CD4-positive, alpha-beta T cell (primary cell): ENCODE measurements at places on chromosomes 11 and 22.

DNA sequence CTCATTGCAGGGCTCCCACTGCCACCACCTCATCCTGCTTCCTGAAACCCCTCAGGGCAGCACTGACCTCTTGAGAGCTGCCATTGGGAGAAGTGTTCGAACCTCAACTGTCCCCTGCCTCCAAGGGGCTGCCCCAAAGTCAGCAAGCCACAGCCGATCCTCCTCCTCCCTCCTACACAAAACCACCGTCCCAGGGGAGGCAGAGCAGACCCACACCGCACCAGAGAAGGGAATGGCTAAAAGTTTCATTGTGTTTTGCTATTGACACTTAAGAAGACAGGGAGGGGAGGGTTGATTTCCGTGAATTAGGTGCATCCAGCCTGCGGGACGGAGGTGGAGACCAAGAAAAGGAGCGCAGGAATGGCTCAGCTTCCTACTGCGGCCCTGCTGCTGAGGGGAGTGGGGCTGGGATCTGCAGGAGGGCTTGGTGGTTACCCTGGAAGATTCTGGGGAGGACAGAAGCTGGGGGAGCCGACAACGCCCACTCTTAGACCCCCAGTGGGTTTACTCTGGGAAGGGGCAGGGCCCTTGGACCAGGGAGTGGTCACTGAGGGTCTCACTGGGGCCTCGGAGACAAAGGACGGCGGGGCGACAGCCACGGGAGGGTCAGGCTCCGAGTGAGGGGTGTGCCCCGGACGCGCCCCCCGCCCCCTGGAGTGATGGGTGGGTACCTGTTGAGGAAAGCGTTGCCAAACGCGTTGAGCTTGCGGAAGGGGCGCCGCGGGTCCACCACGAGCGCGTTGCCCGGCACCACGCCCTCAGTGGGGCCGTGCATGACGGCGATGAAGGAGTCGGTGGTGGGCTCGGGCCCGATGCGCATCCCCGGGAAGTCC, 815 bp downstream of the EHD1 start:
- no peak for DNase-seq

DNA sequence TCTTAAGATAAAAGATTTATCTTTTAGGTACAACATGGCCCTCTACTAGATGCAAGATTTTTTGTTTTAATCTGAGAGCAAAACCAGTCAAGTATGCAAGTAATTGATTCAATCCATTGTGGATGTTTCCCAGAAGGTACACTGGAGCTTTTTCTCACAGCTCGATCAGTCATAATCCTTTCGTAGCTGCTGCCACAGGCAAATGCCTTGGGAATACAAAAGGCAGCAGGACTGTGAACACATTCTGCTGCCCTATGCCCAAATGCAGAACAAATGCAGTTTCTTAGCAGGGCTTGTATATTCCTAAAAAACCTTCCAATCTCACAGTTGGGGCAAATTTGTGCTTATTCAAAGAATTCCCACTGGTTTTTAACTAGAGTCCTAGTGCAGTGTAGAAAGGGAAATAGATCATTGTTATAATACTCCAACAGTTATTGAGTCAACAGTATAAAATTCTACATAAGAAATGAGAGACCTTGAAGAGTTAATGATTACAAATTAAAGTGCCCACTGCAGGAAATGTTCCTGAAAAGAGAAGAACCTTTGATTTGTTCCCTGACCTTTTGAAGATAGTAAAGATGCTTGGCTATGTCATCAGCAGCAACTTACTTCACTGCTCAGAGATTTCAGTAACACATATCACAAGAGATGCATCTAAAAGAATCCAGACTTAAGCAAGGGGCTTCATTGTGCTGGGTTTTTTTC, 14.1 kb downstream of the LPXN start:
- DNase-seq: no peak

- no peak for DNase-seq
Observed at GRCh38 chr22:23264610-23265367, 84.5 kb downstream of the BCR start.

- no peak for DNase-seq
Observed at GRCh38 chr22:29477723-29478318, 2.2 kb upstream of the NEFH start.

DNA sequence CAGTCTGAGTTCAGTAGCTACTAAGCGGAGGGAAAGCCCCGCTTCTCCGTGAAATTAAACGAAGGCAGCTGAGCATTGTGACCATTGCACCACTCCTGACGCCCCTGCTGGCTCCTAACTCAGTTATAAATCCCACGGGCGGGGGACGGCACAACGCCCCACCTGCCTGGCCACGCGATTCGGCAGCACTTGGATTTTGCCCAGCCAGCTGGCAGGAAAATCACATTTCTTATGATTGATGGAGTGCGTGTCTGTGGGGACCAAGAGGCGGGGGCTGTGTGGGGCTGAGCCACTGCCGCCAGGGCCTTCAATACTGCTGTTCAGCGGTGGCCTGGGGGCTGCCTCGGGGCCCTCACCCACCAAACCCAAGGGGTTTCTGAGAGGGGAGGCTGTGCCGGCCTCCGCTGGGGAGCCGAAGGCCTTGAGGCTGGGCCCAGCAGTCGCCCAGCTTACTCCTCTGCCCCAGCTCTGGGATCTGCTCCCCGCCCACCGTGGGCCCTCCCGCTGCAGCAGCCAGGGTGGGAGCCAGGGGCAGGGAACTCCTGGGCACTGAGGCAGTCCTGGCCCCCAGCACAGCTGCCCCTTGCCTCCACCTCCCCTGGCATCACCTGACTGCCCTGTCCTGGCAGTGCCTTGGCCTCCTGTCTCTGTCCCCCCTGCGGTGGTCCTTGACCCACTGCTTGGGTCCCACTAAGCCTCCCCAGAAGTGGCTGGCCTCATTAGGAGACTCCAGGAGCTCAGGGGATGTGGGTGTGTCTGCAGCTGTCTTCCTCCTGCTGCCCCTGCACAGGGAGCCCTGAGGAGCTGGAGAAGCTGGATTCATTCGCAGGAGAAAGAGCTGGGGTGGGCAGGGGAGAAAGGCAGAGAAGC, 30.7 kb downstream of the SHISAL1 start:
- no peak for DNase-seq

- DNase-seq: no peak
Observed at GRCh38 chr11:25734591-25735211, 597.2 kb upstream of the ANO3 start.

DNA sequence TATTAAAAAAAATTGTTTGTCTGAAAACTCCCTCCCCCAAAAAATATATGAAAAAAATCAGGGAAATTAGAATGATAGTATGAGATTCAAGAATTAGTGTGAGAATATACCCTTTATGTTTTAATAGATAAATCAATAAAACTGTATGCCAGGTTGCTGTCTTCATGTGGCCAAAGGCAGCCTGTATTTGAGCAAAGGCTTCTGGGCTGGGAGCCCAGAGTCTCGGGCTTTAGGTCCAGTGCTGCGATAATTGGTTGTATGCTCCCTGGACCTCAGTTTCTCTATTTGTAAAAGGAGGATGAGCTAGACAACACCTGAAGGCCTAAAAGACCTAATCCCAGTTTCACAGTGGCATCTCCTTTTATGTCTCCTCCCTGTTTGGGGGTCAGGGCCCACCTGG, 29.8 kb downstream of the THOC5 start:
- DNase-seq: no peak

DNA sequence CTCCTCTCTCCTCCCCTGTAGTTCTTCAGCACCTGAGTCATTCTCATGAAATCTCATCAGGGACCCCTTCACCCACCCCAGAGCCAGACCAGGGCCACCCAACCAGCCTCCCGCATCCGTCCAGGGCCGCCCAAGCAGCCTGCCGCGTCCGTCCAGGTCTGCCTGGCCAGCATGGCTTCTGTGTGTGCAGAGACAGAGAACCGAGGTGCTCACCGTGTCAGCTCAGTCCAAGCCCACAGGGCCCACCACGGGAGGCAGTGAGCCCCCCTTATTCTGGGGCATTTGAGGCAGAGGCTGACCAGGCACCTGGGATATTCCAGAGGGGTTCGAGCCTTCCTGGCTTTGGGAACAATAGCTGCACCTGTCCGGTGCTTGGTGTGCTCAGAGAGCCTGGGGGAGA, 1117.3 kb downstream of the BRD1 start:
- DNase-seq: no peak

DNA sequence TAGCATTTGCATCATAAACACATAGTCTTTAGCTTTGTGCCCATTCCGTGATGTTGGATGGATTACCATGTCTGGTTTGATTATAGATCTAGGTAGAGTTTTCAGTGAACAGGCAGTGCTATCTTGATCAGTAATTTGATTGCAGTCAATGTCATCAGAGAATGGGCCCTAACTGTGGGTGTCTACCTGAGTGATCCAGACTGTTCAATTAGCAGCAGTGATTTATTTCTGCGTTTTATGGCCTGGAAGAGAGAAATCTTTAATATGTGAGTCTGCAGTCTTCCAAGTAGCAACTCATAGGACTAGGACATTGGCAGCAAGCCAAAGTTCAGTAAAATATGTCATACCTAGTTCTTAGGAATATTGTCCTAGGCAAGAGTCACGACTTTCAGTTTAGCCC, 80.3 kb downstream of the CASP12 start:
- DNase-seq: no peak

DNA sequence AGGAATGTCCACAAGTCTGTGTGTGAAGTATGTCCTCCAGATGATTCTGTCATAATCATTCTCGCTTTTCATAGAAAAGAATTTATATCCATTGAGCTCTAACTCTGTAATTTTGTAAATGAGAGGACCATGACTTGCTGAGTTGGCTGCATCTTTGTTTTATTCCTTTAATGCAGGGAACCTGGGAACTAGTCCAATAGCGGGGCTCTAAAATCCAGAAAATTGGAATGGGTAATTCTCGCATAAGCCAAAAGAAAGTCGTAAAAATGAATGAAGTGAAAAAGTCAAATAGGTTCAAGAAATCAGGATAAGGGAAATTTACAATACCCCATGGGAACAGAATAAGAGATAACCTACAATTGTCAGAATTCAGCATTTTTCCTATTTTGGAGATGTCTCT, 232.5 kb downstream of the RAB38 start:
- DNase-seq: no peak

- peak; percentile 99 for DNase-seq
Observed at GRCh38 chr11:62855571-62856332, 16.4 kb upstream of the WDR74 start.

DNA sequence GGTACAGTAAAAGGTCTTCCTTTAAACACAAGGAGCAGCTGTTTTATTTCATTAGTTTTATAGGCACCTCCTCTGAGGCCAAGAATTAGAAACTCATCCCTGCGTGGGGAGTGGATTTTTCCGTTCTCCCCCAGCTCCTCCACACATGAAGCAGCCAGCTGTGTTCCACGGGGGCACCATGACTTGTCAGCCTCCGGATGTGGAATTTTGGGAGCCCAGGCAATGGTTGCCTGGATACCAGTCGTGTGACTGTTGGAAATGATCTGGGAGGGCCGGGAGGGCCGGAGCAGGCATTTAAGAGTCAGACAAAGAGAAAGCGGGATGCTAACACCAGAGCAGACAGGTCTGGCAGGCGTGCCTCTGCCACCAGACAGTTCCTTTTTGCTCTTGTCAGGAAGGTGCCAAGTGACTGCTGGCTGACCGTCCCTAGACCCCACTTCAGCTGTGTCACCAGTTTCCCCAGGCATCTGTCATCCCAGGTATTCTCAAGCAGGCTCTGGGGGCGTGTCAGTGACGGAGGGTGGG, 15.9 kb upstream of the CDC42EP2 start:
- no peak for DNase-seq

DNA sequence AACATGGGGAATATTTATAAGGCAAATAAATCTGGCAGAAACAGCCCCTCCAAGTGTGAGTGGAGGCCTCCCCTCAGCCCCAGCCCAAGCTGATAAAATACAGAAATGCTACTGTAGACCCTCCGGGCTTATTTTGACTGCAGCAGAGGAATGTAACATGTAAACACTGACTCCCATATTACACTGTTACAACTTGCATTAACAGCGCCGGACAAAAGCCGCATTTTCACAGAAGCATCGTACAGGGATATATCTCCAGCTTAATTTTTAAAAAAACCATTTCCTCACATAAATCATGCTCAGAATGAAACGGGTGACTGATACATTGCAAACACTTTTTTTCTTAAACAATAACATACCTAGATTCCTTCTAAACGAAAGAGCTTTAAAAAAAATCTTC, 36.6 kb upstream of the COMT start:
- DNase-seq: no peak

GRCh38 chr11:65742353-65742752, 21.8 kb upstream of the RNASEH2C start:
- no peak for DNase-seq

- DNase-seq: no peak
Observed at GRCh38 chr22:42752230-42752746, 31.6 kb upstream of the A4GALT start.

DNA sequence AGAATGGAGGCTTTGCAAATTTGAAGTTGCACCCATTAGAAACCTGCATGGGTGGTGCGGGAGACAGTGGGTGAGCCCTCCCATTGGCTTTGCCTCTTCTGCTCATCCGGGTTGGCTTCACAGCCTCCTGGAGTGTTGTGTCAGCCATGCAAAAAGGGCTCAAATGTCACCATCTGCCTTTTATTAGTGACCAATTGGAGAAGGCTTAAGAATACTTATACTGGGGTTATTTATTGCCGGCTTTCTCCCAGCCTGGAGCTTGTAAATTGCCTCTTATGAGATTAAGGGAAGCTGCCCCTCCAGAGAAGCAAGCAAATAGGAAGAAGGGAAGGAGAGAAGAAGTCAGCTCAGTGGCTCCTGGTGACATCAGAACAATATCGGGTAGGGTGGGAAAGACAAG, 182.6 kb downstream of the ST3GAL4 start:
- no peak for DNase-seq

- no peak for DNase-seq
Observed at GRCh38 chr11:73237471-73238290, 19.6 kb downstream of the P2RY2 start.

DNA sequence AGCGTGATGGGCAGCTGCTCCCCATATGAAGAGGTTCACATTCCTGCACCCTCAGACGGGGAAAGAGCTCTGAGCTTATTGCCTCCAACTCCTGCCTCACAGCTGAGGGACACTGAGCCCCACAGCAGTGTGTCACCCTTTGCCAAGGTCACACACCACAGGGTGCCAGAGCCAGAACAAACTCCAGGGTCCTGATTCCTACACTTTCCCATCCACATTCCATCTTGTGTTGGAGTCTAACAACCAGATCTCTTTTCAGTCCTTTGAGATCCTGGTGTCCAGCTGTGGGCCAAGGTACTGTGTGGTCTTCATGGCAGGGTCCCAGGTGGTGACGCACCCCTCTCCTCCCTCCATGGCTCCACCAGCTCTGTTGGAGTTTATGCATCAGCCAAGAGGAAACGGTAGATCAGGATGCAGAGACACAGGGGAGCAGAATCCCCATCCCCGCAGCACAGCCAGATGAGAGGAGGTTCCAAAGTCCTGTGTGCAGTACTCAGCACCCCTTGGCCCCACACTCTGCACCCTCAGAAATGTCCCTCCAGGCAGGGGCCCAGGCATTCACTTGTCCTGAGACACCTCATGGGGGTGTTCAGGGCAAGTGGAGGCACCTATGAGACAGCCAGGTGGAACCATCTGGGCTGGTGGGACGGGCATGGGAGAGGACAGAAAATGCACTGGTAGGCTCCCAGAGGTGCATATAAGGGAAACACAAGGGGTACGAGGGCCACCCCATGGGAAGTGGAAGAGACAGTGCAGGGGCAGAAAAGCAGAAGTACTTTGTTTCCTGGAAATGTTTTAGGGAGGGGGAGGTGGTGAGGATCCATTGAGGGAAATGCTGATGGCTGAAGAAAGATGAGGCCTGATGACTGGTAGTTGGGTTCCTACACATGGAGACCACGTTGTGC, 32.6 kb upstream of the GNAZ start:
- no peak for DNase-seq
